ENCODE measurements at places on chromosomes 6 and 20. TPM values are rescaled to one million over a fixed set of nuclear protein-coding genes. Genes with fewer than 3 reads are reported as not detected.
A peak's percentile ranks its signal among the peaks of the same experiment; 100 is the strongest.

The POPDC3 gene
- total RNA-seq = 0.26 TPM

The ECHDC1 gene
- total RNA-seq = 39.9 TPM

The NUDT3 gene
- 30.7 TPM for total RNA-seq

The KHDC1L gene
- total RNA-seq = not detected

The HMGCLL1 gene
- 0.83 TPM for total RNA-seq

The NKAPL gene
- 1.9 TPM for total RNA-seq

The UST gene
- 24.0 TPM for total RNA-seq

The ELOVL2 gene
- total RNA-seq = 0.81 TPM

The KCNK16 gene
- total RNA-seq = not detected

The HLA-DRB1 gene
- 174 TPM for total RNA-seq

The NTSR1 gene
- total RNA-seq = 0.40 TPM

- DNase-seq = no peak
Observed at GRCh38 chr6:22447249-22448196, 121.8 kb upstream of the HDGFL1 start.

GRCh38 chr6:65638047-65638831 lies 68.8 kb downstream of the EYS start:
- DNase-seq = no peak

- no peak for DNase-seq
Observed at GRCh38 chr6:53714395-53714794, 48.8 kb upstream of the KLHL31 start.

DNA sequence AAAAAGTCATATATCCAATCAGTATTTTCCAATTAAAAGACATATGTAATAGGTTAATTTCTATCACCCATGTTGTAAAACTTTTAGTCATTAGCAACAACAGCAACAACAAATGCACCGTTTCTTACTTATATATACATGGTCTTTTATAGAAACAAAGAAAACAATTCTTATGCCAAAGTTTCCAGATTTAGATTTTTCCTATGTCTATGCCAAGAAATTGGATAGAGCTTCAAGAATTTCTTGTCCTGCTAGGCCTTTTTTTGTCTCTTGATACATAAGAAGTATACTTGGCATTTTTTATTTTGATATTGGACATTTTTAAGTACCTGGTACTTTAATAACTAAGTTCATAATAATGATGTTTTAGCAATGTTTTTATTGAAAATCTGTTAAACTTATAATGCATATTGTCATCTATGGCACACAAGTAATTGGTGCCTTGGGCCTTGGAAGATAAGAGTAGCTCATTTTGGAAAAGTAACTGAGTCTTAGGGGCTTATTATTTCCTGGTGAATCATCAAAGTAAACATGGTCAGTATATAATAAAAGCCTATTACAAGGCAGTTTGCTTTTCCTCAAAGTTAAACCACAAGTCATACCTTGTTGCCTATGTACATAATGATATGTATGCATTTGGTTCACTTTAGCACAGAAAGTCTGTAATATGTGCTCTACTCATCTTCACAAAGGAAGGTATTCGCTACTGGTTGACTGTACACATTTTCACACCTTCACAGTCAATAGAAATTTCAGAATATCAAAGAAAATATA lies 10.1 kb upstream of the FRK start:
- DNase-seq = no peak

DNA sequence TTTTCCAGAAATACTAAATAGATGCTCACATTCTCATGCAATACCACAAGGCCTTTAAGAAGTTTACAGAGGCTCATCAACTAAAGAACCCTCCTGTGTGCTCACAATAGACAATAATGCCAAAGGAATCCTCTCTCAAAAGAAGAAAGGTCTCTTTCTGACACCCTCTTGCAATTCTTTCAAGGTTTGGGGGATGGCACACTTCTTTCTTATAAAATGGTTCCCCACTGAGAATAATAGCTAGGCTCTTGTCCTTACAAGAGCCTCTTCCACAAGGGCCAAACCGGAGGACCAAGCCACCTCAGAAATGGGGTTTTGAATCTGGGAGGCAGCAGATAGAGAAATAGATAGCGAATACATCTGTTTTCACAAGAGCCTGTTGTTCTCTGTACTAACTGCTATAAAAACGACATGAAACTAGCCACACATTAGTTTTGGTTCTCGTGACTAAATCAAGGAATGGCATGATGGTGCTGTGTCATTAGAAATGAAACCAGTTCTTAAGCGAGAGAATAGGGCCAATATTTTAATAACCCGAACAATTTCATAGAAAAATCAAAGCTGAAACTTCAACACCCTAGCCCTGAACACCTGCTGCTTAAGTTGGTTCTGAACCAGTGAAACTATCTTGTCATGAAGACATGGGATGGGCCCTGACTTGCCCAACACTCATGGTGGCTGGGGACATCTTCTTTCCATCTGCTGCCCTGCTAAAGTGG lies 81.1 kb downstream of the PRDM1 start:
- no peak for DNase-seq

DNA sequence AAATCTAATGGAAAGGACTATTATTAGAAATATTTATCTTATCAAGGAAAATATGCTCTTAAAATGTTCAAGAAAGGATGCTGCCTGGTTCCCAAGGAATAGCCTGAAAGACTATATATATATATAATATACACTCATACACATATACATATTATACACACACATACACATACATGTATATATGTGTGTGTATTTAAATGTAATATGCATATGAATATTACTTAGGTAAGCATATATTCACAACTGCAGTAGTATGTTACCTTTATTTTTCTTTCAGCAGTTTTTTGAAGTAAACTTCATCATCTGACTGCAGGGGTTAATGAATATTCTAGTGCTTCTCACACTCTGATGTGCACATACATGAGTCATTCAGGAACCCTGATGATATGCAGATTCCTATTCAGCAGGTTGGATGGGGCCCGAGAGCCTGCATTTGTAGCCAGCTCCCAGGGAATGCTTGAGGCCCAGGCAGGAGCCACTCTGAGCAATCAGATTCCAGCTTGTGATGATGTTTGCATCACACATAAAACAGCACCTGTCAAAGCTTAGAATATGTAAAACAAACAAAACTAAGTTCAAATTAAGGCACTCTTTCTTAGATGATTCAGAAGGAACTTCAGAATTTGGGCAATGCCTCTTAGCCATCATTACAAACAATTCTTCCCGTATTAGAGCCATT lies 16.1 kb downstream of the MYLK4 start:
- no peak for DNase-seq

- DNase-seq = no peak
Observed at GRCh38 chr20:58911970-58912369, 59.5 kb downstream of the GNAS start.

DNA sequence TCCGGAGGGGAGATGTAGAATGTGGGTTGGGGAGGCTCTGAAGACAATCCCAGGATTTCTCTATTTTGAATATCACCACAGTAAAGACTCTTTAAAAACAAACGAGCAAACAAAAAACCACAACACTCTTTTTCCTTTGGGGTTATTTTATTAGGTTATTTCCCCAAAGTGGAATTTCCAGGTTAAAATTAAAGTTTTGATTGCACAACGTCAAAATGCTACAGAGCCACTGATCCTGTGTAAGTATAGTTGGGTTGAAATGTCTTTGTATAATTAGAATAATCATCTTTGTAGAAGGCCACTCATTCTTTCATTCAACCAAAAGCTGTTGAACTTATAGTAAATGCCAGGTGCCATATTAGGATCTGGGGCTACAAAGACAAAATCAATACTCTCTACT lies 19.6 kb upstream of the PIM1 start:
- DNase-seq = no peak

DNA sequence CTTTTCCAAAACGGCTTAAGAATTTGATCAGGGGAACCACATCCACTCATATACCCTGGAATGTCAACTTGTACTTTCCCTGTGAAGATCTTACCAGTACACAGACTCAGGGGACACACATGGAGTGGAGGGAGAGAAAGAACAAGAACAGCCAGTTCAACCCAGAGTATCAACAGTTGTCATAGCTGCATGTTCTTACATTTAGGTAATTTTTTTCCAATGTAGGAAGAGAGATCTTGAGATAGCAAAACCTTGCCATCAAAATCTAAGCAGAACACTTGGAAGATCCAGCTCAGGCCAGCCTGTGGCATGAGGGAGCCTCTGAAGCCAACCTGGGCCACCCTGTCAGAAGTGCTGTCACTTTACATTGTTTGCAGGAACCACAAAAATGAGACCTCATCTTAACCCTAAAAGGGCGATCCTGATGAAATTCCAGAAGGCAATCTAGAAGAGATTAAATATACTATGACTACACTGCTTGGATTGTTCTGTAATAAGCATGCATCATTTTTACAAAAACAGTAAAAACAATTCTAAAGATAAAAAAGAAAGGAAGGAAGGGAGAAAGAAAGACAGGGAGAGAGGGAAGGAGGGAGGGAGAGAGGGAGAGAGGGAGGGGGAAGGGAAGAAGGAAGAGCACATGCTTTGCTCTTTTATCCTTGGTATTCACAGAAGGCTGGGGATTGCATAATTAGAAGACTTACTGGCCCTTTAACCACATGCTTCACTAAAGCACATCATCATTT lies 124.7 kb upstream of the TCF21 start:
- no peak for DNase-seq

DNA sequence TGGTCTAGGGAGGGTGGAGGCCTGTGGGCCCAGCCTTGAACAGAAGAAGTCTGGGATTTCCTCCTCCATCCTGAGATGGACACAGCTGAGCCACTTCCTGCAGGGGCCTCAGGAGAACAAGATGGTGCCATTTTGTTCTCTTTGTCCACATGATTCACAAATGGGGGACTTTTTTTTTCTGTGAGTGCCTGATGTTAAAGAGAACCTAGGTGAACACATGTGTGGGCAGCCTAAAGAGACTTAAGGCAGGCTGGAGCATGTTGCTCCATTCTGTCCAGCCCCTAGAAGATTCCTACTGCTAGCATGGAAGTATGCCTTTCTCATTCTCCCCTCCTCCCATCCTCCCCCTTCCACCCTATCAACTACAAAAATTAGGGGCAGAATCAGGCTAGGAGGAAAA lies 49.3 kb upstream of the KIF16B start:
- DNase-seq = no peak

- DNase-seq = no peak
Observed at GRCh38 chr6:168222115-168223043, 97.2 kb downstream of the DACT2 start.

DNA sequence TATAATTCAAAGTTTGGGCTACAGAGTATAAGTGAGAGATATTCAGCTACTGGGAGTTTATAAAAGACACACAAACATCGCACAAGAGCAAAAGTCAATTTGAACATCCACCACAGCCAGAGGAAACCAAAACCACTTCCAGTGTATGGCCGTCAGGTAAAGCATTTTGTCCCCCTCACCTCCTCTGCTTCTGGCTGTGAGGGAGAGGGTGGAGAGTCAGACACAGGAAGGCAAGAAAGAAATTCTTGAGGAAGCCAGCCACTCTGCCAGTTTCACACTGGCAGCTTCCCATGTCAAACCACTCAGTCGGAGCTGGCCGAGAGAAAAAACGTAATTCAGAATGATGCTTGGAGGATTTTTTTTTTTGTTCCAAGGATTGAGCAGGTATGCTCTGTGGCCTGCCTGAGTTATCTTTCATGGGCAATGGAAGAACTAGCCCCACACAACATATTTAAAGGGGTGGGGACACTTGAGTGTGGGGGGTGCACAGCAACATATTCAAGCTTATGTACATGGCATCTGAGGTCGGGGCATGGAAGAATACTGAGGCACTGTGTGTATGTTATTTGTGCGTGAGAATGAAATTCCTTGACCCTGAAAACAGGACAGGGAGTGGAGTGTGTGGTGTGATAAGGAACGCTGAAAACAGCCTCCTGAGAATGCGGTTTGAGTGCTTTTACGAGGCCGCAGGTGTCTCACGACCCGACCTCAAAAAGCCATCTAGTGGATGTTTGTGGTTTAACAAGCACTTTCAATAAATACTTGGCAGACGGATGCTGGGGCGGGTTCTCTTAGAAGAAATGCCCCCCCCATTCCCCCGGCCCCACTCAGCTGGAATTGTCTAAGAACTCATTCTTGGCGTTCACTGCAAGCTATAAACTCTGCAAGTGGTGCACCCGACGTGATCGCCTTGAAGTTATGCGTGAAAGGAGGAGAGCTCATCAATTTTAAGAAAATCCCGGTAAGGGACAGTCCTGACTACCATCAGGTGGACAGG lies 27.5 kb upstream of the ZBTB22 start:
- DNase-seq = peak; percentile 61

Measured in mucosa of gallbladder (tissue), 1 donor.